CD4-positive, alpha-beta memory T cell (primary cell): ENCODE measurements at places on chromosomes 11 and 22.

GRCh38 chr11:68449951-68450350 is 10.6 kb upstream of the PPP6R3 start:
- no peak for DNase-seq

DNA sequence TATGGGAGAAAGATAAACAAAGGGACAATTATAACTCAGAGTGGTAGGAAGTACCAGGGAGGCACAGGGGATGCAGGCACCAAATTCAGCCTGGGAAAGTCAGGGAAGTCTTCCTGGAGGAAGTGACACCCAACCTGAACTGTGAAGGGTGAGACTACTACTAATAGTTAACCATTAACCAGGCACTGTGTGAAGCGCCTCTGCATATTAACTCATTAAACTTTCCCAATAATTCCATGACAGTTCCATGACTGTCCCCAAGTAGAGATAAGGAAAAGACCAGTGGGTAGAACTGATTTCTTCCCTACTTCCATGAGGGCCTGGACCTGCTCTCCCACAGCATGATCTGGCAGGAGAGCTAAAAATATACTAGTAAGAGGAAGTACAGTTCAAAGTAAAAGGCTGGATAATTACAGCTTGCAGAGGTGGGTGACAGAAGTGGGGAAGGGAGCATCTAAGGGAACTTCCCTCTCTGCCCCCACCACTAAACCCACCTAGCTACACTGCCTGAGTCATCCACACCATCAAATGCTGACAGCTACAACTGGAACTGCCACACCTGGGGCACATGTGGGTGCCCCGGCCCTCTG is 4.7 kb upstream of the AP1B1 start:
- DNase-seq: no peak

- DNase-seq: no peak
Measured at GRCh38 chr22:17314487-17314886, 54.8 kb upstream of the CECR2 start.

GRCh38 chr11:14179116-14179820 is 179.7 kb downstream of the RRAS2 start:
- DNase-seq: no peak

- DNase-seq: no peak
Measured at GRCh38 chr11:36292311-36292722, 3.1 kb upstream of the COMMD9 start.

GRCh38 chr11:9738116-9738515 is 74.2 kb downstream of the SWAP70 start:
- DNase-seq: no peak

GRCh38 chr11:76834151-76834550 is 26.6 kb upstream of the ACER3 start:
- DNase-seq: no peak

DNA sequence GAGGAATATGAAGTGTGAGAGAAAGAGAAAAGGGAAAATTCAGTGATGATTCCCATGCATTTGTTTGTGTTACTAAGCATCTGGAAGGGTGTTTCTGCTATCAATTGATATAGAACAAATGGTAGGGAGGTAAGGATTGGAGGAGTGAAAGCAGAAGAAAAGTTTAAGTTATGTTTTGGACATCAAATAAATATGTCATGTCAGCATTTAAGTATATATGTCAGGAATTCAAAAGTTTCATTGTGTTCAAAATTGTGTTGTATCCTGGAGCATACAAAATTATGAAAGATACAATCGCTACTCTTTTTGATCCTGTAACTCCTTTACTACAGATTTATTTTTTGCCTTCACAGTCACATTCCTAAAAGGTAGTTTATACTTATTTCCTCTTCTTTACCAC is 885.8 kb downstream of the KCNA4 start:
- no peak for DNase-seq

DNA sequence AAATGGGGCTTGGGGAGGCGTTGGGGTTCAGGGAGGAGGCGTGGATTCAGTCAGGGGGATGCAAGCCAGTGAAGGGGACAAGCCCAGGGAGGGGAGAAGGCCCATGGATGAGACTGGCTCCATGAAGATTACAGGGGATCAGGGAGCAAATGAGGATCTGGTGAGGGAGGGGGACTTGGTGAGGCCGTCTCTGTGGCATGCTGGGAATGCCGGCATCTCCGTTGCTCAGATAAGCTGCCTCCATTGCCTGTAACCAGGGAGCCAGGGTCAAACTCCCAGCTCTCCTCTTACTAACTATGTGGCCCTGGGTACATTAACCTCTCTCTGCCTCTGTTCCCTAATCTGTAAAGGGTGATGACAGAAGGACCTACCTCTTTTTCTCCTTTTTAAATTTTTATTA is 38.7 kb downstream of the TPBGL start:
- DNase-seq: no peak

DNA sequence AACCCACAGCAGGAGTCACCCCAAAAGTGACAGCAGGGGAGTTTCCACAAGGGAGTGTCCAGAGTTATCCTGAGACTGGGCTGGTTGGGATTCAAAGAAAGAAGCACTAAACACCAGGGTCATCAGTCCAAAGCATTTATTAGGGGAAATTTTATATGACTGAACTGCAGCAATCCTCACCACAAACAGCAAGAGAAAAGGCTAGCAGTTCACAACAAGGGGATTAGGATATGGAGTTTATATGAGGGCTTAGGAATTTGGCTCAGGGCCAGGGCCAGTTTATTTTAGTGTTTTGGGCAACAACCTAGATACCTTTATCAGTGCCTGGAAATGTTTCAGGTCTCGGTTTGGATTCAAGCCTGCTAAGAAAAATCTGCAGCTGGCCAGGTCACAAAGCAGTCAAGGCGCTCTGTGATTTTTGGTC is 4.6 kb upstream of the TMEM126A start:
- no peak for DNase-seq

GRCh38 chr22:17866127-17866526 is 91.9 kb upstream of the BID start:
- DNase-seq: no peak

DNA sequence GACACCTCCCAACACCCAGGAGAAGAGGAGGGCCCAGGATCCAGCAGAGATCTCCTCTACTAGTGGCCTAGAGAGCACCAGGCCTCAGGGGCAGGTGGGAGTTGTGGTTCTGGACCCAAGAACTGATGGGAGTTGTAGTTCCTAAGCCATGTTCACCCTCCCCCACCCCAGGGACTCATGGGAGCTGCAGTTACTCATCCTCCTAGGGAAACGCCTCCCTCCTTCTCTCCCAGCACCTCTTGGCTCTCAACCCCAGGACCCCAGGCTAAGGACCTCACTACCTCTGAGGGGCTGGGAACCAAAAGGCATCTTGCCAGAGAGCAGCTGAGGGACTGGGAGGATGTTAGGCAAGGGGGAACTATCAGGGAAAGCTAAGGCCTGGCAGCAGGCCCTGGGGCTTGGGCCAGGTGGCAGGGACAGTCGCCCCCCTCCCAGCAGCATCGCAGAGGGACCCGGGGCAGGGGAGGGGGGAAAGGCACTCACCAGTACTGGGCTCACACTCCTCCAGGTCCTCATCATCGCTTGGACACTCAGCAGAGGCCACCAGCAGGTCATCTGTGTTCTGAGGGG is 28.9 kb downstream of the SLC22A12 start:
- no peak for DNase-seq

- DNase-seq: no peak
Measured at GRCh38 chr11:123382555-123383074, 47.5 kb upstream of the GRAMD1B start.

- DNase-seq: no peak
Measured at GRCh38 chr11:119030029-119030328, 698 bp downstream of the SLC37A4 start.

- no peak for DNase-seq
Measured at GRCh38 chr11:57776577-57777210, 15.1 kb downstream of the CTNND1 start.

GRCh38 chr22:44667276-44667675 is 34.7 kb upstream of the PRR5 start:
- DNase-seq: no peak

- no peak for DNase-seq
Measured at GRCh38 chr22:30270832-30271231, 4.2 kb upstream of the OSM start.

- no peak for DNase-seq
Measured at GRCh38 chr11:27201454-27202302, 161.1 kb downstream of the BBOX1 start.

DNA sequence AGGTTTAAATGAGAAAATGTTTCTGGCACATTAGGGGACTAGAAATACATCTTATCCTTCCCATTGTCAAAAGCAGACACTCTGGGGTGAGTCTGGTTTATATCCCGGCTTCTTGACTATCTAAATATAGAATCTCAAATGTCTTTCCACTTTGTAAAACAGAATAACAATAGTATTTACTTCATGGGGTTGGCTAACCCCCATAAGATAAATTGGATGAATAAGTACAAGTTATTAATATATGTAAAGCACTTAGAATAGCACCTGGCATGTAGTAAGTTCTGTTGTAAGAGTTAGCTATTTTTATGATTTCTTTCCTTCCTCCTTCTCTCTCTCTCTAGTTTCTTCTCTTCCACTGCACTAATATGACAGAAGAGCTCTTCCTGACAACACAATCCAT is 499.1 kb downstream of the INSC start:
- no peak for DNase-seq
